ENCODE measurements at places on chromosomes 16 and 17.

DNA sequence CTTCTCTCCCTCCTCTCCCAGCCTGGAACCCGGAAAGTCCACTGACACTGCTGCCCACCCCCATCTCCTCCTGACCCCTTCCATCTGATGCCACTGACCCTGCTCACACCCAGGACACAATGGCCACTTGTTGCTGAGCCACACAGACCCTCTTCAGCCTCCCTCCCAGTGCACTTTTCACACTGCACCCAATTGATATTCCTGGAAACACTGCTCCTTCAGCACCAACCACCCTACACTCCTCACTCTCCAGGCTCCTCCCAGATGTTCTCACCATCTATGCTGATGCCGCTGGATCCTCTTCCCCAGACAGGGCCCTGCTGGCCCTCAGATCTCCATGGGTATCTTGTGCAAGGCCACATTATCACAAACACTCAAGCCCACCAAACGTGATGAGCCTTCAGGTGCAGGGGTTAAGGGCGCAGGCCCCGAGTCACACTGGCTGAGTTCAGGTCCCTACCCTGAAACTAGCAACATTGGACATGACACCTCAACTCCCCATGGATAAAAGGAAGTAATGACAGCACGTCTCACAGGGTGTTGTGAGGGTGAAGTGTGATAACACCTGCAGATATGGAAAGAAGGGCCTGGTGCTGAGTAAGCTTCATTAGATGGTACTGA, 238.1 kb downstream of the ZNF423 start:
- no peak for DNase-seq

GRCh38 chr17:57257195-57257894, 1.0 kb downstream of the MSI2 start:
- DNase-seq = no peak

GRCh38 chr17:9937241-9937761, 32.2 kb upstream of the RCVRN start:
- DNase-seq = no peak

DNA sequence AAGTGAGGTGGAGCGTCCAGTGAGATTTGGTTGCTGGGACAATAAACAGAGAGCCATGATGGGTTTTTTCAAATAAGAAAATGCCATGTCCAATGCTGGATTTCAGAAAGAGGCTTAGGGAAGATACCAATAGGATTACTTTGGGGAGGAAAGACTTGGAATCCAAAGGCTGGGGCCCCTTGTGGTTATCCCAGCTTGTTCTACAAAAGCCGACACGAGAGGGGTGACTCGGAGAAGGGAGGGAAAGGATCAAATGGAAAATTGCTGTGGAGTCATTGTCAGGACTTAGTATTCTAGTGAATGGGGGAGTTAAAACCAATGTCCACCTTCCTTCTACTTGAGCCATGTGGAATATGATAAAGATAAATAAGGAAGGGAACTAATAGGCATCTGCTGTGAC, 305.5 kb downstream of the SOX9 start:
- DNase-seq = no peak

All from IMR-90 (cell line).